ENCODE measurements at places on chromosomes 13 and 19.
A peak's percentile ranks its signal among the peaks of the same experiment; 100 is the strongest.

DNA sequence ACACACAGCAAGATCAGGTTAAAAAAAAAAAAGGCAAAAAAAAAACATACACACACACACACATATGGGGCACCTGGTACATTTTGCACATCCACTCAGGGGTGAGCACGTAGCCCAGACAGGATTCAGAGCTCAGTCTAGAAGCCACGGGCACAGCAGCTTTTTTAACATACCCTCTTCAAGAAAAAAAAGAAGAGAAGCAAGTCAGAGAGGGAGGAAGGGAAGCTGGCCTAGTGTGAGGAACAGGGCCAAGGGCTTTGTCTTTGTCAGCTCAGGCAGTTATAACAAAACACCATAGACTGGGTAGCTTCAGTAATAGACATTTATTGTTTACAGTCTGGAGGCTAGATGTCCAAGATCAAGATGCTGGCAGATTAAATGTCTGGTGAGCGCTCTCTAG is 2.3 kb upstream of the TPM4 start:
- no peaks in the 10 kb centered on the region for H3K27me3 ChIP-seq
- no peak overlapping the region for H3K4me3 ChIP-seq
- DNase-seq: no peak
- H3K27ac ChIP-seq: peak overlapping the region; percentile 99

DNA sequence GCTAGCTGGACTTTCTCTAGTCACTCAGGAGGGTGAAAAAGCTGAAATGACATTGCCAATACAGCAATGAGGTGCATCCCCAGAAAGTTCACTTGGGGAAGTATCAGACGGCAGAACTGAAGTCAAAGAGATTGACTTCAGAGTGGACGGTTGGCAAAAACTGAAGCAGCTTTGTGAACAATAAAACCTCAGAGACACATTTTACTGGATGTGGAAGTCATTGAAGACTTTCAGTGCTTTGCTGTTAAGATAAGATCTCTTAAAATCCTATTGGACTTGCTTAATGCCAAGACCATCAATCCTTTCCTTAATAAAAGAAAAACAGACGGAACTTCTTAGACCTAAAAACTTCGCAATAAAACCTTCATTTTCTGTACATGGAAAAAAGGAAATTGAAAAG is 103.7 kb downstream of the ABCC4 start:
- H3K4me1 ChIP-seq: no peaks in the 10 kb centered on the region
- H3K4me3 ChIP-seq: no peak overlapping the region

GRCh38 chr13:98697791-98698190 is 54.7 kb downstream of the SLC15A1 start:
- H3K4me1 ChIP-seq: no peaks in the 10 kb centered on the region
- DNase-seq: no peak
- H3K27ac ChIP-seq: no peak overlapping the region
- no peaks in the 10 kb centered on the region for H3K36me3 ChIP-seq
- no peaks in the 10 kb centered on the region for H3K27me3 ChIP-seq
- H3K4me3 ChIP-seq: no peak overlapping the region

GRCh38 chr19:31314849-31315629 is 34.2 kb downstream of the TSHZ3 start:
- H3K36me3 ChIP-seq: no peaks in the 10 kb centered on the region
- no peak overlapping the region for H3K27ac ChIP-seq
- H3K27me3 ChIP-seq: no peaks in the 10 kb centered on the region
- H3K4me1 ChIP-seq: peaks cover 2% of the 10 kb centered on the region
- DNase-seq: no peak

DNA sequence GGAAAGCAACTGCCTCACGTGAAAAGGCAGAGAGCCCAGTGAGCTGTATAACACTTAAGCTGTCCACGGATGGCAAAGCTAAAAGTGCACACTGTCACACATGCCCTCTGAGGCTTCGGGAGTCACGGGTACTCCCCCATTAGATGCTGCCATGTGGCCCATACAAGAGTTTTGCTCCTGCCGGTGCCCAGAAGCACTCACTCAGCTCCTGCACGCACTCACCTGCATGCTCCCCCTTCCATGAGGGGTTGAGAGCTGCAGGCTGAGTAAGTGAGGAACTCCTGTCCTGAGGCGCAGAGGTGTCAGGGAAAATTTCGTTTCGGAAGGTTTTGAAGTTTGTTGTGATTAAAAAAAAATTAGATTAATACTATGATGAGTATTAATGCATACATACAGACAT is 939.2 kb upstream of the ATXN8OS start:
- no peaks in the 10 kb centered on the region for H3K27me3 ChIP-seq
- no peaks in the 10 kb centered on the region for H3K36me3 ChIP-seq
- no peak overlapping the region for H3K4me3 ChIP-seq

GRCh38 chr13:45162821-45163220 is 38.0 kb downstream of the KCTD4 start:
- H3K4me3 ChIP-seq: no peak overlapping the region
- H3K4me1 ChIP-seq: no peaks in the 10 kb centered on the region
- no peak for DNase-seq
- no peaks in the 10 kb centered on the region for H3K36me3 ChIP-seq

GRCh38 chr13:23921451-23921888 is 24.2 kb upstream of the C1QTNF9B start:
- H3K36me3 ChIP-seq: no peaks in the 10 kb centered on the region
- no peak for DNase-seq
- no peaks in the 10 kb centered on the region for H3K27me3 ChIP-seq
- H3K4me3 ChIP-seq: no peak overlapping the region

GRCh38 chr19:10193790-10194499 is 808 bp downstream of the DNMT1 start:
- peak overlapping the region; percentile 86 for H3K27ac ChIP-seq
- no peaks in the 10 kb centered on the region for H3K27me3 ChIP-seq
- H3K4me1 ChIP-seq: peaks cover 21% of the 10 kb centered on the region
- H3K36me3 ChIP-seq: no peaks in the 10 kb centered on the region
- DNase-seq: no peak

DNA sequence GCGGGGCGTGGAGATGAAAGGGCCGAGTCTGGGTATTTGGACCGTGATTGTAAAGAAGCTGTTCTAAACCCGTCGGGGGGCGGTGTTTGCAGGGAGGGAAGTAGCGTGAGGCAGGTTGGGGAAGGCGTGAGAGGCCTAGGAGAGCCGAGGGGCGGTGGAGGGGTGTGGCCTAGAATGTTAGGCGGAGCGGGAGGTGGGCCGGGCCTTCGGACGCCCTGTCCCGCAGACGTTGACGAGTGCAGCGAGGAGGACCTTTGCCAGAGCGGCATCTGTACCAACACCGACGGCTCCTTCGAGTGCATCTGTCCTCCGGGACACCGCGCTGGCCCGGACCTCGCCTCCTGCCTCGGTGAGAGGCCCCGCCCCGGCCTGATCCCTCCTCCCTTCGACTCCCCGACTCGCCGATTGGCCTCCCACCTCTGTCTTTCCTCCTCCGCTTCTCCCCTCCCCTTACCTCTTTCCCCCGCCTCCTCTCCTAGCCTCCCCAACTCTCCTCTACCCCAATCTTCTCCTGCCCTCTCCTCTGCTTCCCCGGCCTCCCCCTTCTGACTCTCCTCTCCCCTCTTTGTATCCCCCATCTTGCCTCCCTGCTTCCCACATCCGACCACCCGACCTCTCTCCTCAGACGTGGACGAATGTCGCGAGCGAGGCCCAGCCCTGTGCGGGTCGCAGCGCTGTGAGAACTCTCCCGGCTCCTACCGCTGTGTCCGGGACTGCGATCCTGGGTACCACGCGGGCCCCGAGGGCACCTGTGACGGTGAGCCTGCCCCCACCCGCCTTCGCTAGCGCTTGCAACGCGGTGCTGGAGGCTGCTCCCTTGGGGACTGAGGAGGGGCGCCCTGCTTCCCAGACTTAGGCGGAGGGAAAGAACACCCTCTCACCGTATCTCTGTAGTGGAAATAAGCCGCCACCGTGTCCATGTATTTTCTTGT is 12.8 kb downstream of the LTBP4 start:
- H3K27ac ChIP-seq: peak overlapping the region; percentile 44
- DNase-seq: no peak
- peaks cover 43% of the 10 kb centered on the region for H3K36me3 ChIP-seq
- peak overlapping the region; percentile 27 for H3K4me3 ChIP-seq
- H3K27me3 ChIP-seq: no peaks in the 10 kb centered on the region

DNA sequence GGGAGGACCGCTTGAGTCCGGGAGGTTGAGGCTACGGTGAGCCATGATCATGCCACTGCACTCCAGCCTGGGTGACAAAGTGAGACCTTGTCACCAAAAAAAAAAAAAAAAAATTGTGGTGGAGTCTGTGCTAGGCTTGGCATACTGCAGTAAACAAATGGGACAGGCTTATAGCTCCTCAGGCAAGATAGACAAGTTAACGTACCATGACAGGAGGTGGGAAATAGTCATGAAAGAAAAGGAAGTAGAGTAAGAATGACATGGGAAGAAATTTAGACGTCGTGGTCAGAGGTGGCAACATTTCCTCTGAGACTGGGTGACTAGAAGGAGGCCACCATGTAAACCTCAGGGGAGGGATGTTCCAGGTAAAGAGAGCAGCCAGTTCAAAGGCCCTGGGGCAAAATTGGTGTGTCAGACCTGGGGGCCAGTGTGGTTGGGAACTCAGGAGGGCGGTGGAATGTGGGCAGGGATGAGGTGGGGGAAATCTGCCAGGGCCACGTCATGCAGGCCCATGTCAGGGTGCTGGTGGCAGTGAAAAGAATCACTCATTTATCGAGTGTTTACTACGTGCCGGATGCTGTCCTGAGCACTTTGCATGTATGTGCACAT is 5.6 kb downstream of the SNRPA start:
- H3K27me3 ChIP-seq: no peaks in the 10 kb centered on the region
- no peak for DNase-seq
- H3K27ac ChIP-seq: no peak overlapping the region

DNA sequence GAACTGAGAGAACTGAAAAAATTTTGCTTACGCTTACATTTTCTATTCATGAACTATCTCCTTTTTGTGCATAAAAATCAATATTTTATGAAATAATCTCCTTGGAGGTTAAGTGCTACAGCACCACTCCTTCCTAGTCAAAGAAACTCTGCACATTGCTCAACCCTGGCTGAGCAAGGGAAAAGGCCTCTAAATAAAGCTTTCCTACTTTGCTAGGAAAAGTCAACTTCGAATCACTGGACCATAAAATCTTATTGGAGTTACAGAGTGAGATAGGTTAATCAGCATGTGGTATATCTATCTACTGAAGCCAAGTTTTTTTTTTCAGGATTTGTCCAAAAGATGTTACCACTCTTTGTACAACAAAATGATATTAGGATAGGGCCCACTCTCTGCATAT is 57.5 kb upstream of the HMGB1 start:
- no peaks in the 10 kb centered on the region for H3K4me1 ChIP-seq
- no peaks in the 10 kb centered on the region for H3K36me3 ChIP-seq
- DNase-seq: no peak
- H3K27me3 ChIP-seq: no peaks in the 10 kb centered on the region
- no peak overlapping the region for H3K4me3 ChIP-seq
- no peak overlapping the region for H3K27ac ChIP-seq

DNA sequence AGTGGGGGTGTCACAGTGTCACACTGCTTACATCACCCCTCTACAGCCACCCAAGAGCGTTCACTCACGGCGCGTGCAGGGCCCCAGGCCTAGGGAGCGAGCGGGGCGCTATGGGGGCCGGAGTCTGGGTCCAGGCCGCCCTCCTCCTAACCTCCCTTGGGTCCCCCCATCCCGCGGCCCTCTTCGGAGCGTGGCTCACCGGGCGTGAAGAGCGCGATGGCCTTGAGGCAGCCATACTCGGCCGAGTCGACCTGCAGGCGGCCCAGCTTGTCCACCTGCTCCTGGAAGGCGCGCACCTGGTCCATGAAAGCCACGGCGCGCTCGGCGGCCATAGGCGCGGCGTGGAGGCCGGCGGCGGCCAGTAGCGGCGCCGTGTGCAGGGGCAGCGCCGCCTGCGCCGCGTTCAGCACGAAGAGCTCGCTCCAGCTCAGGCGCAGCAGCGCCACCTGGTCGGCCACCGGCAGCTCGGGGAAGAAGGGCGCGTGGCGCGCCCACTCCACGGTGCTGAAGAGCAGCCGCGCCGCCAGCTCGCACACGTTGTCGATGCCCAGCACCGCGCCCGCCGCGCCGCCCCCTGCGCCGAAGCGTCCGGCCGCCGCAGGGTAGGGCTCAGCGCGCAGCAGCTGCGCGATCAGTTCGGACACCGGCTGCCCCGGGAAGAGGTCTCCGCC is 9.4 kb downstream of the OCEL1 start:
- peak; percentile 84 for DNase-seq
- peaks cover 3% of the 10 kb centered on the region for H3K4me1 ChIP-seq
- H3K27me3 ChIP-seq: no peaks in the 10 kb centered on the region
- H3K4me3 ChIP-seq: peak overlapping the region; percentile 66

GRCh38 chr19:10518444-10519361 is 1.5 kb upstream of the S1PR5 start:
- DNase-seq: no peak
- H3K27ac ChIP-seq: no peak overlapping the region
- peaks cover 4% of the 10 kb centered on the region for H3K27me3 ChIP-seq
- H3K4me3 ChIP-seq: peak overlapping the region; percentile 53
- H3K4me1 ChIP-seq: peaks cover 4% of the 10 kb centered on the region

DNA sequence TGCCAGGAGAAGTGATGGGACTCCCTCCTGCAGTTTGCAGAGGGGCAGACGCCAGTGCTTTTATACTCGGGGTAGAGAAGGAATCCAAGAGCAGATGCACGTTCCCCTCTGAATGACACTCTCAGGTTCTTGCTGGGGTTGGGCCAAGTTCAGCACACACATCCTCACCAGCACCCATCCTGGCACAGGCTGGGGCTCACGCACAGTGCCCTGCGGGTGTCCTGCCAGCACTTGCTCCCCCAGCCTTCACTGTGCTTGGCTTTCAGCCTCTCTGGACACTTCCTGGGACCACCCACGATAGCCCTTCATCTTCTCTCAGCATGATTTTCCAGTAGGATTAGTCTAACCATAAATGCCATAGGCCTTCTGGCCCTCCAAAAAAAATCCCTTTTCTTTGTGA is 158.6 kb downstream of the ZNF536 start:
- no peaks in the 10 kb centered on the region for H3K27me3 ChIP-seq
- no peak overlapping the region for H3K4me3 ChIP-seq
- no peak overlapping the region for H3K27ac ChIP-seq
- no peaks in the 10 kb centered on the region for H3K36me3 ChIP-seq

DNA sequence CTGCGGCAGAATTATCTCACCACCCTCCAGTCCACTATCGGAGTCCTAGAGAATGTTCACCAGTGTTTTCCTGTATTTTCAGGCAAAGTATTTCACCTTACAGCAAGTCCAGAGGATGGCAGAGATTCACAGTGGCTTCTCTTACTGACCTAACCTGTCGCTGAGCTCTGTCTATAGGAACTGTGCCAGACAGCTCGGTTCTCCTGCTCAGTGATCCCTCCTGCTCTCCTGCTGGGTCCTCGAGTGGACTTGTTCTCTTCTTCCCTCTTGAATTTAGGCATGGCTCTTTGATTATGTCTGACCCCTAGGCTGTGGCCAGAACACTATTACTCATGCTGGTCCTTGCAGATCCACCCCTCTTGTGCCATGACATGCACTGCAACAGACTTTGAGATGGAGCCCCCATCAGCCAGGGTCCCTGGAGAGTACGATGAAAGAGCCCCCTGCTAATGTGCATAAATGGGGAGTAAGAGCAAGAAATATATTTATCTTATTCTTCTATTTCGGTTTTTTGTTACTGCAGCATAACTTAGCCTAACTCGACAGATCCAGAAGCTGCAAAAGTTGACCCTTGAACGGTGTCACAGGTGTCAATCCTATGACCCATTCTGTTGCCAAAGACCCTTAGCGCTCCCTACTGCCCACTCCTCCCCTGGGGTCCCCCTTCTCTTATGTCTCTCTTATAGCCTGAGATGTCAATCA is 439.4 kb downstream of the ZNF536 start:
- H3K36me3 ChIP-seq: no peaks in the 10 kb centered on the region
- no peak for DNase-seq
- H3K27me3 ChIP-seq: no peaks in the 10 kb centered on the region
- no peak overlapping the region for H3K4me3 ChIP-seq
- no peak overlapping the region for H3K27ac ChIP-seq
- H3K4me1 ChIP-seq: no peaks in the 10 kb centered on the region
